ENCODE measurements at places on chromosomes 11 and 22.

DNA sequence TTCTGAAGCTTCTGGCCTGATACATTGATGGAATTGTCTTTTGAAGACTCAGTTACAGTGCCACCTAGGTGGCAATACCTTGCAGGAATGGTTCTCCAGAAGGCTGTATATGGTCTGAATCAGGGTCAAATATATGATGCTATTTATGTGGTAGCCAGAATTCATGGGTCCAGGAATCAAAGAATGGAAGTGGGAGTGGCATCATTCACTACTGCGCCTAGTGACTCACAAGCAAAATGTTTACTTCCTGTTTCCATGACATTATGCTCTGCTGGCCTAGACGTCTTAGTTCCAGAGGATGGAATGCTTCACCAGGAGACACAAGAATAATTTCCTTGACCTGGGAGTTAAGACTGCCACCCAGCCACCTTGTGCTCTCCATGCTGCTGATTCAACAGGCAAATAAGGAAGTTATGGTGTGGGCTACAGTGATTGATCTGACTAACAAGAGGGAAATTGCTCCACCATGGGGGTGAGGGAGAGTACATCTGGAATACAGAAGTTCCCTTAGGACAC, 491.8 kb downstream of the ETS1 start:
- peak; percentile 84 for DNase-seq

DNA sequence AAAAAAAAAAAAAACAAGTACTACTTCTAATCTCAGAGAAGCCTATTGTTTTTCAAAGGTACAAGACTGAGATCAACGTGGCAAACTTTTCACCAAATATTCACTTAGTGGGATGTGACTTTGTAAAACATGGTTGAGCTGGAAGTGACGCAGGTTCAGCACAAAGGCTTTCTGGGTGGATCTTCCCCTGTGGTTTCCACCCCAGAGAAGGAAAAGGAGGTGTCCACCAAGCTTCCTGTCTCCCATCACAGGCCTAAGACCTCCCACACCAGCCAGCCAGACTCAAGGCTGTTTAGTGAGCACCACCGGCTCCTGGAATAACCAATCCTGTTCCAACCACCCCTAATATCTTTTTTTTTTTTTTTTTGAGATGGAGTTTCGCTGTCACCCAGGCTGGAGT, 5.7 kb downstream of the TMEM184B start:
- peak; percentile 43 for DNase-seq

GRCh38 chr11:72719144-72719543, 33.1 kb downstream of the ARAP1 start:
- DNase-seq, result peak; percentile 46

DNA sequence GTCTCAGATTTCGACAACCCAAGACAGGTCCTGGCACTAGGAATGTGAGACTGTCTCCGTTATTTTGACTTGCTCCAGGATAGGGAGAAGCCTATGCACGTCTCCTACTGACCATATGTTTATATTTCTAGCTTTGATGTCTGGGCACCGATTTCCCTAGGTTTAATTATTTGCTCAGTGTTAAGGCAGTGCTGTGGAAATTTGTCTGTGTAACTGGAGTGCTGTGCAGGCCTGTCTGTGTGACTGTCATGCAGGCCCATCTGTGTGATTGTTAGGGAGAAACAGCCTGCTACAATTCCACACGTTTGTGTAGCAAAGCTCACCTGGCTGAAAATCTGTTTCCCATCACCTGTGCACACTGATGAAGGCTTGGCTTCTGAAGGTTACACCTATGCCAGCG, 29.6 kb upstream of the HSPA8 start:
- no peak for DNase-seq

- peak; percentile 65 for DNase-seq
These were observed 8.2 kb downstream of the ARHGEF12 start for GRCh38 chr11:120344302-120345004.
